ENCODE measurements at places on chromosomes 7 and 10.

- DNase-seq = no peak
These were observed 18.3 kb upstream of the LRGUK start for GRCh38 chr7:134108802-134109201.

DNA sequence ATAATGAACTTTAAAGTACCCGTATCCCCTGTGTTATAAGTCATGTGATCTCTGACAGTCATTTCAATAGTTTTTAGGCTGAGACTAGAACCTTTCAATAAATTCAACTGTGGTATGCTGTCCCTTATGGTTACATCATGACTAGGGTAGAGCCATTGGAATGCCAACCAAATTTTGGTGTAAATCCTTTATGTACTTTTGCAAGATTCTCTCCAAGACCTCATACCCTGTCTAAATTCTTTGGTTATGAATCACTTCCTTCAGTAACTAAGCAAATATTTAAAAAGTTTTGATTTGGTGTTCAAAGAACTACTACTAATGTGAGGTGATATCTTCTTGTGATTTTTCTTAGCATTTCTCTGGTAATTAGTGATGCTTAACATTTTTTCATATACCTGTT is 20.8 kb upstream of the OR6B1 start:
- DNase-seq = no peak

GRCh38 chr7:26441611-26442277 is 150.1 kb downstream of the SNX10 start:
- DNase-seq = no peak

GRCh38 chr10:12187321-12187905 is 8.3 kb downstream of the NUDT5 start:
- no peak for DNase-seq

DNA sequence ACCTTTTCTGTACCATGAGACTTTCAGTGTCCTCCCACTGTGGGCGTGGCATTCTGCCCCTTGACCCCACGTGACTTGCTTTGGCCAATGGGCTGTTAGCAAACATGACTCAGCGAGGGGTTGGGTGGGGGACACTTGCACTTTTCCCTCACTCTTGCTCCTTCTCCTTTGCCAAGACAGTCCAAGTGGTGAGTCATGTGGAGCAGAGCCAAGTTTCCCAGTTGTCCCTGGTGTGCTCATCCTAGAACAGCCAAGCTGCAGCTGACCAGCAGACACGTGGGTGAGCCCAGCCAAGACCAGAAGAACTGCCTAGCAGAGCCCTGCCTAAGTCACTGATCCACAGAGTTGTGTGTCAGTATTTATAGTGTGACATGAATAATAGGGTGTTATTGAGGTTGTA is 82.8 kb upstream of the CPXM2 start:
- no peak for DNase-seq

GRCh38 chr7:3009086-3009485 is 34.6 kb downstream of the CARD11 start:
- no peak for DNase-seq

GRCh38 chr10:95745501-95745900 is 10.5 kb upstream of the ENTPD1 start:
- DNase-seq = no peak
